Stomach (tissue), 19 donors: ENCODE measurements at places on chromosomes 4 and X.

GRCh38 chrX:9786798-9787635, 788 bp downstream of the SHROOM2 start:
- DNase-seq = no peak

GRCh38 chr4:38111024-38111423, 150.8 kb downstream of the PTTG2 start:
- no peak for DNase-seq

DNA sequence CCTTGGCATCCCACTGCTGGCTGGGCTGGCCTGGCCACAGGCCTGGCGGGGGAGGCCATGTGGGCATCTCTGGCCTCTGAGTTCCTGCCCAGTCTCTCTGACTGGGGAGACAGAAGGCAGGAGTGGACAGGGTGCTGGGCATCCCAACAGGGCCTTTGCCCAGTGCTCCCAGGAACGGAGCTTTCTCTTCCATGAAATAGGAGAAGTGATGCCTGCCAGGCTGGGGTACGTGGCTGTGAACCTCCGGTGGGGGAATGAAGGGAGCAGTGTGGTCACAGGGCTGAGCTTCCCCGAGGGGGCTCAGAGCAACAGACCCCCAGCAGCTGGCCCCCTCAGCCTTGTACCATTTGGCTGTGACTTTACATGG, 40.4 kb upstream of the HMX1 start:
- peak; percentile 16 for DNase-seq

GRCh38 chrX:96770315-96770714, 85.7 kb downstream of the DIAPH2 start:
- peak; percentile 20 for DNase-seq

DNA sequence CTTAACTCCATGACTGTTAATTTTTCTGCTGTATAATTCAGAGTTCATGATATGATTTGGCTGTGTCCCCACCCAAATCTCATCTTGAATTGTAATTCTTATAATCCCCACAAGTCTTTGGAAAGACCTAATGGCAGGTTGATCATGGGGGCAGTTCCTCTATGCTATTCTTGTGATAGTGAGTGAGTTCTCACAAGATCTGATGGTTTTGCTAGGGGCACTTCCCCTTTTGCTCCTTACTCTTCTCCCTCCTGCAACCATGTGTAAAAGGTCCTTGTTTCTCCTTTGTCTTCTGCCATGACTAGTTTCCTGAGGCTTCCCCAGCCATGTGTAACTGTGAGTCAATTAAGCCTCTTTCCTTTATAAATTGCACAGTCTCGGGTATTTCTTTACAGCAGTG, 1751.9 kb downstream of the ARAP2 start:
- no peak for DNase-seq

DNA sequence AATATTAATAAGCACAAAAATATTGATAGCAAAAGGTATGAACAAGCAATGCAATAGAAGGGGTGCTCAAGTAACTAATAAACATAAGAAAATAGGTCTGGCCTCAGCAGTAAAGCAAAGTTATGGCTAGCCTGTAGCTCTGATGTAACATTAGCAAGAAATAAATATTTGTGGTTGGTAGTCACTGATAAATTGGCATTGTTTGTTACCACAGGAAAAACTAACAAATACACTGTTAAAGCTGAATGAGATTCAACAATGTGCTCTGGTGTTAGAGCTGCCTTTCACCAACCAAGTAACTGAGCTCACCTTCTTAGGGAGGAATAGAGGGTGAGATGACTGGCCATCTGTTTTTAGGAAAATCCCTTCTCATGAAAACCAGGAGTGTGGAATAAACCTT, 71.4 kb downstream of the AREG start:
- DNase-seq = no peak

- DNase-seq = no peak
Measured at GRCh38 chrX:129461801-129462456, 61.4 kb downstream of the SMARCA1 start.

DNA sequence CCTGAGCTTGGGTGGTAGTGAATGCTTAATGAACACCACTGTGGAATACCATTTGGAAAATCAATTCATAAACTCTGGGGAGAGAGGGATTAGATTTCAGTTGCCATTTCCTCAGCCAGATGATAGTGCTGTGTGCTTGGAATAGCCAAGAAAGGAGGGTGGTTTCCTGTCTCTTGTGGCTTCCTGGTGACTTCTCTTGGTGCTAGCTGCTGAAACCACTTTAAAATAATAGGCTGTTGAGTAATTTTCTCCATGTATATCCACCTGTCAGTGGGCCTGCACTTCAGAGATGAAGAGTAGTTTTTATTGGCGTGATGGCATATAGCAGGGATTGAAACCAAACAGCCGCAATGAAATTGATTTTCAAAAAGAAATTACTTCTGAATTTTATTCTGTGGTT, 11.8 kb downstream of the EDA start:
- DNase-seq = no peak

DNA sequence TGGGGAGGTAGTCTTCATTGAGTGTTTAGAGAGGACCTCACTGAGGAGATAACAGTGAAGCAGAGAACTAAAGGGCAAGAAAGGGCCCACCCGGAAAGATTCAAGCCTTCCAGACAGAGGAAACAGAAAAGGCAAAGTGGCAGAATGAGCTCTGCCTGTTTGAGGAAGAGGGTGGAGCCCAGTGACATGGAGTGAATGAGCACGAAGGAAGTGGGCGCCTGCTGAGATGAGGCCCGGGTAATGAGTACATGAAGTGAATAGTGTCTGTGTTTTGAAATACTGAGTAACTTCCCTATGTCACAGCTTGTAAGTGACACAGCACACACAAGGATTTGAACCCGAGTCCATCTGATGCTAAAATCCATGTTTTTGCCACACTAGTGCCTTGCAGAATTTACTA, 32.5 kb upstream of the TLR2 start:
- no peak for DNase-seq

DNA sequence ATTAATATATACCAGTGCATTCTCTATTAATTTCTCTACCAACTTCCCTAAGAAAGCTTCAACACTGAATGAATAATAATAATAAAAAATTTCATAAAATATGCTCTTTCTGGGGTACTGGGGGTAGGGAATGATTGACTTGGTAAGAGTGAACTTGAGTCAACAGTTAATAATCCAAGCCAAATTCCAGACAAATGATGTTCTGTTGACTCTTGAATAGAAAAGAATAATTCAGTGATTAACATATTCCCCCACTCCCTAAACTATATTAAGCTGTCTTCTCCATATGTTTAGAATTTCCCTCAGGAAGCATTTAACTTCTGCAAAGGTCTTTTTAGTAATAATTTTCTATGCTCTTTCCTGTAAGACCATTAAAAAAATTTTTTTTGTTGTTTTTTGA, 12.3 kb downstream of the PGRMC2 start:
- DNase-seq = no peak

DNA sequence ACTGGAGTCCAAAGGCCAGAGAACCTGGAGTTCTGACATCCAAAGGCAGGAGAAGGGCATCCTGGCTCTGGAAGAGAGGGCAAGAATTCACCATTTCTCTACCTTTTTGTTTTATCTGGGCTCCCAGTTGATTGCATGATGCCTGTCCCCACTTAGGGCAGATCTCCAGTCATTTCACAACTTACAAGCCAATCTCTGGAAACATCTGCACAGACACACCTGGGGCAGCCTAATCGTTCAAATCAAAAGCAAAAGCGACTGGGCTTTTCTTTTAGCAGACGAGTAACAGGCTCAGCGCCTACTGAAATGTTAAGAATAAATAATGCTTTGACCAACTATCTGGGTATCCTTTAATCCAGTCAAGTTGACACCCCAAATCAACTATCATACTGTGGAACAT, 136.0 kb upstream of the NPY2R start:
- DNase-seq = no peak

GRCh38 chrX:123475068-123475724, 257.7 kb downstream of the THOC2 start:
- DNase-seq = peak; percentile 6
